Neural progenitor cell (in vitro differentiated cells): ENCODE measurements at places on chromosomes 3 and 15. TPM values are rescaled to one million over a fixed set of nuclear protein-coding genes. Genes with fewer than 3 reads are reported as not detected.

SMC4 gene
- 233 and 382 TPM in 2 replicates for total RNA-seq

PARP15 gene
- total RNA-seq = 0.06 TPM in 1 of 2 replicates, not detected in the other

- DNase-seq = no peak
Observed at GRCh38 chr3:104004956-104005355, 1361.8 kb upstream of the ALCAM start.

DNA sequence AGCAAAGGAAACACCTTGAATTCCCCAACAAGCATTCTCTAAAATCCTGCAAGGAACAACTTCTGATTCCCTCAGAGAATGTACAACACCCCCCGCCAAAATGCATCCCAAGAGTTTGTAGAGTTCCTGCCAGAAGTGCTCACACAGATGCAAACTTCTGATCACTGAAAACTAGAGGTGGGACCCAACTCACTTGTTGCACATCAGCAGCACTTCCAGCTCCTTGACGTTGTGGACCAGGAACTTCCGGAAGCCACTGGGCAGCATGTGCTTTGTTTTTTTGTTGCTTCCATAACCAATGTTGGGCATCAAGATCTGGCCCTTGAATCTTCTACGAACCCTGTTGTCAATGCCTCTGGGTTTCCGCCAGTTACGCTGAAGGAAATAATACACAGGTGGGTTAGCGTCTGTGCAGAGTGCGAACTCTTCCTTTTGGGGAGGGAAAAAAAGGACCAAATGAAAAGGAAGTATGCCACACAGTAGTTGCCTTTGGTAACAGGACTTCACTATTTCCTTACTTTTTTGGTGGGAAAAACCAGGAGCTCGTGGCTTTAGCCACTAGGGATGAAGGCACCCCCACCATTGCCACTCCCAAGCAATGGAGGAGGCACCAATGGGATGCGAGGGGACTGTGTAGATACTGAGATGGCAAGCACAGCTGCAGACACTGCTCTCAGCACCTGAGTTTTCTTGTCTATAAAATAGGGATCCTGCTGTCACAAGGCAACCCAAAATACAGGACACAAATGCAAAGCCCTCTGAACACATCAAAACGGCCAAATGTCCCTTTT lies 2.0 kb downstream of the RPL32 start:
- DNase-seq = no peak

DNA sequence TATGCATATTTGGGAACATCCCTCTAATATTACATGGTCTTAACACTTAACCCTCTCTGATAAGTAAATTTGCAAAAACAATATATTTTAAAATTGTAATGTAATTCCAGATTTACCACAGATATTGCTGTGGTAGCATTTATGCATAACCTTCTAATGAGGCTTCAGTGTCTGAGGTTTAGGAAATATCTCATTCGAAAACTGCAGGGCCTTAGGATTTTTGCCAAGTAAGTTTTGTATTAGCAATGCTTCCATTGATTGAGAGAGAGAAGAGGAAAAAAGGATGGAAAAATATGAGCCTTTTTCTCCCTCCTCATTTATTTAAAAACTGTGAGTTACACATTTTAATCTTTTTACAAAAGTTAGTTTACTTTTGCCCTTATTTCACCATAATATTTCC lies 294.6 kb downstream of the EPHA3 start:
- DNase-seq = no peak

- DNase-seq = no peak
Observed at GRCh38 chr15:58217460-58217859, 79.3 kb downstream of the AQP9 start.

- no peak for DNase-seq
Observed at GRCh38 chr3:155712008-155712407, 32.9 kb downstream of the PLCH1 start.

- no peak for DNase-seq
Observed at GRCh38 chr3:64291345-64291744, 66.1 kb upstream of the PRICKLE2 start.
